ENCODE measurements at places on chromosomes 13 and 19.
A peak's percentile ranks its signal among the peaks of the same experiment; 100 is the strongest.

DNA sequence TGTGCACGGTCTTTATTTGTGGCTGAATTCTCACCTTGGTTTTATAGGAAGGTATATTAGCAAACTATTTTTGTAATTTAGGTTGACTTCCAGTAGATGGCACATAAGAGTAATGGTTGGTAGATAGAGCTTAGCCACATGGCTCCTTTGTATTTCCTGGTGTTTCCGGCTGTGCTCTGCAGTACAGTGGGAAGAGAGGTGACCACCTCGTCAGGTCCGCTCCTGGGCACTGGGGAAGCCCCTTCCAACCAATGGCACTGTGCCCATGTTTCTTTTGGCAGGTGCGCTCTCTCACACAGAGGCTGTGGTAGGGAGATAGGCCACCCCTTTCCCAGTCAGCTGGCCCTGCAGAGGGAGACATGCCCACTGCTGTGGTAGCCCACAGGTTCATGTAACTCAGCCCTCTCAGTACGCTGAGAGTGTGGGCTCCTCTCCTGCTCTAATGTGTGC is 74.3 kb upstream of the ATP12A start:
- DNase-seq = no peak

GRCh38 chr13:44853641-44854040 is 135.6 kb downstream of the NUFIP1 start:
- no peak for DNase-seq

- no peak for DNase-seq
Measured at GRCh38 chr13:29771247-29771646, 79.2 kb downstream of the UBL3 start.

DNA sequence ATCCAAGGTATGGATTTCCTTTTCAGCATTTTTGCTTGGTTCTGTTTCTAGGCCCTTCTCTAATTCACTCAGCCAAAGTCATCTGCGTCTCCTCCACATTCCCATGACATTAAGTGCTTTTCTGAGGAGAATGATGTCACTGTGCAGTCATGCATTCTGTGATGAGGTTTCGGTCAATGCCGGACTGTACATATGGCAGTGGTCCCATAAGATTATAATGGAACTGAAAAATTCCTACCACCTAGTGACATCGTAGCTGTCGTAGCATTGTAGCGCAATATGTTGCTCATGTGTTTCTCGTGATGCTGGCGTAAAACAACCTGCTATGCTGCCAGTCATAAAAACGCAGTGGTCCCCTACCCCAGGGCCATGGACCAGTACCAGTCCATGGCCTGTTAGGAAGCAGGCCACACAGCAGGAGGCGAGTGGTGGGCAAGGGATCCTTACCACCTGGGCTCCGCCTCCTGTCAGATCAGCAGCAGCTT is 63.4 kb upstream of the TNFRSF19 start:
- DNase-seq = no peak

DNA sequence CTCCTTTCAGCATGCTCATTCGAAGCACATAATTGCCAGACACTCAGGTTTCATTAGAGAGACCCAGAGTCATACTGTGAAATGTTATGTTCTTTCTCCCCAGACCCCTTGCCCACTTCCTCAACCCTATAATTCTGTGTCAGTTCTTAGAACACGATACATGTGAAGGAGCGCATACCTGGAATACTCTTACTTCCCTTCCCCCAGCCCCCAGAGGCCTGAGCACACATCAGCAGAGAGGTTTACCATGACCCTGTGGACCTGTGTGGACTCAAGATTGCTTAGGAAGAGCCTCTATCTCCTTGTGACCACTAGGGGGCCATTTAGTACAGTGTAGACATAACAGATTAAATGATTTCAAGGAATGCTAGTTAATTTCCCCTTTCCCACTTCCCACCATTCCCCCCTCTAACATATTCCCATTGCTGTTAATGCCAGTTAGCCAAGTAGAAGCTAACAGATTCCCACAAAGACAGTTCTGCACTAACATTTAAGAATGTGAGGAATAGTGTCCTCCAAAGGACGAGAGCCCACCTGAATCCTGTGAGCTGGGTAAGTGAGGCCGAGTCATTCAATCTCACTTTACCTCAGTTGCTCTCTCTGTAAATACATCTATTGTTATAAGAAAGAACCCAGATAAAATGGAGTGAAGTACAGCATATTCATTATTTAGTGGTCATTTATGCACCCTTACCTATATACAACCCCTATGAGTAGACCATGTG is 154.2 kb upstream of the MAB21L1 start:
- DNase-seq = peak; percentile 20

DNA sequence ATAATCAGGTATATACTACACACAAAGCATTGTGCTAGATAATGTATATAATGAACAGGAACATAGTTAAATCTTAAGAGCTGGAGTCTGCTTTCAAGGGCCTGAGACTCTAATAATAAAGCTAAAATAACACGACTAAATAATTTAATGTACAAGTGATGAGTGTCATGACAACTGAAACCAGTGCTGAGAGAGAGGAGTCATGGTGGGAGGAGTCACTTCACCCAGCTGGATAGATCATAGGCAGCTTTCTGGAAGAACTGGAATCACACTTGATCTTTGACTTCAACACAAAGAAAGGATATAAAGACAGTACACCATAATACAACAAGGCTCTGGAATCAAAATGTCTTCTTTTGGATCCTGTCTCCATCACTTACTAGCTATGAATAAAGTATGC is 7.1 kb downstream of the RBM26 start:
- DNase-seq = no peak

DNA sequence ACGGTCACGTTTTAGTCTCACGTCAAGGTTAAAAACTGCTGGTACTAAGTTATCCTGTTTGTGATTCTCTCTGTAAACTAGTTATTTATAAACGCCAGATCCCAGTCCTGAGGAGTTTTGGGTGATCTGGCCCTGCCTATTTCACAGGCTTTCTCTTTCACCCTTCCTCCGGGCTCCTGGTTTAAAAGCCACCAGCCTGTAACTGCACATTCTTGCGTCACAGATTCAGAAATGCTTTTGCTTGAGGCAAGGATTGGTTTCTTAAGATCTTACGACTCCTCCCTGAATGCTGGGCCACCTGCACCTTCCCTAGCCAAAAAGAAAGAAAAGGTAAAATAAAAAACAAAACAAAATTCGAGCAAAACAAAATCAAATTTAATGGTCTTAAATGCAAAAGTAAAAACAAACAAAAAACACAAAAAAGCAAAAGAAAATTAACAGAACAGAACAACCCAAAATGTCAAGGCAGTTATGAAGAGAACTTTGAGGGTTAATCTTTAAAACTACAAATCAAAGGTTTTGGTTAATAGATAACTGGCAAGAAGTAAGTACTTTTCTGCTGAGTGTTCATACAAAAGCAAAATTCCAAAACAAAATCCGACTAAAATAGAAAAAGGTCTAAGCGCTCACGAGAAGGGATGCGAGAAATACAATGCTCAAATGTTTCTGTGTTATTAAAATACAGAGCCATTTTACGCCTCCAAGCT is 18.6 kb upstream of the TIMM44 start:
- DNase-seq = no peak

DNA sequence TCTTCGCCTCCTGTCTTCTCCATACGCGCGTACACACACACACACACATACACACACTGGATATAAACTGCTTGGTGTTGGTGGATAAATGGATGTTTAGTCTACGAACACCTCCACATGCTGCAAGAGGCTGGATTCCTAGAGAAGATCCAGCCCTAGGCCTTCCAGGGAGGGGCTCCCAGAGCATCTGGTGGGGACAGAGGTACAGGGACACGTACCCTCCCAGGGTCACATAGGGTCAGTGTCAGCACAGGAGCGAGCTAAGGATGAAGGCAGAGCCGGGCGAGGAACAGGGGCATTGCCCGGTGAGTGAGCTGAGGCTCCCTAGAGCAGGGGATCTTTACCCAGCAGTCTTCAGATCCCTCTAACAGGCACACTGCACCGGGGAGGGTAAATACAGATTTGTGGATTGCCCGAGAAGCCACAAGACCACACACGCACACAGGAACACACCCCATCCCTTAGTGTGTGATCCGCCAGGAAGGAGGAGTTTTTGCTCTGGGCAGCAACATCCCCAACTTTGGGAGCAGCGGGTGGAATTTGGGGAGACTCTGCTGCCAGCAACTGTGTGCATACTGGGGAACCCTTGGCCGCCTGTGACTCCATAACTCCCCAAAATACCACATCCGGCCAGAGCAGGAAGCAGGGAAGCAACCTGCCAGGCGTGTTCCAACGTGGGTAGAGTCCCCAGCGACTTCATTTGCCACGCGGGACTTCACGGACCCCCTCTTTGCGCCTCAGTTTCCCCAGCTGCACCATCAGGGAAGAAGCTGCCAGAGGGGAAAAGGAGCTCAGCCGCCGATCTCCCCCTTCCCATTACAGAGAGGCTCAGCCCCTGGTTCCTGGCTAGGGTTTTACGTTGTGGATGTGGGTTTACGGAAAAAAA is 5.8 kb upstream of the TLE2 start:
- DNase-seq = peak; percentile 2

DNA sequence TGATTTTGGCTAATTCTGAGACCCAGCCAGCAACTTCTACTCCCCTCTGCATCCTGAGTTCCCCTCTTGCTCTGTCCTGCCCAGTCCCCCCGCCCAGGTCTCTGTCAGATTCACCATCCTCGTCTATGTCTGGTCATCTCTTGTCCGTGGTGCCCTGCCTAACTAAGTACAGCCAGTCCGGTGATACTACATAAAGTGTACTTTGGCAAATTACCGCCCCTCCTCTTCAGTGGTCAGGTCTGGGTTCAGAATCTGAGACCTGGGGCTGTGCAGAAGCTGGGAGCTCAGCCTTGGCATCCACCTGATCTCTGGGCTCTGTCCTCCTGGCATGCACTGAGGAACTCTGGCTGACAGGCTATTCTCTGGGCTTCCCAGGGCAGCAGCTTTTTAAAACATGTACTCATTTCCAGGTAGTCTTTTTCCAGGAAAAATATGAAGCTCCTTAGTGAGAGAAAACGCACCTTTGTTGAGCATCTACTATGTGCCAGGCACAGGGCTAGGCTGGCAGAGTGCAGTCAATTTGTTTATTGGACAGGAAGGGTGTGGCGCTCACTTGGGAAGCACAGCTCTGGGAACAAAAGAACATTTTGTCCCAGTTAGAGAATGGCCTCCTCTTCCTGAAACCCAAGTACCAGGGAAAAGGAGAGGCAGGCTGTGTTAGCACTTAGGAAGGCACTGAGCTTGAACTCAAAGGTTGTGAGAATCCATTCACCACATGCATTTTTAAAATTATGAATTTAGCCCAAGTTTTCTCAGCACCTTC is 88.9 kb downstream of the TSHZ3 start:
- DNase-seq = no peak

GRCh38 chr19:24054044-24054935 is 32.7 kb upstream of the ZNF254 start:
- no peak for DNase-seq

- no peak for DNase-seq
Measured at GRCh38 chr19:34217952-34218817, 36.2 kb upstream of the GARRE1 start.

- no peak for DNase-seq
Measured at GRCh38 chr13:53007872-53008271, 20.7 kb upstream of the OLFM4 start.

DNA sequence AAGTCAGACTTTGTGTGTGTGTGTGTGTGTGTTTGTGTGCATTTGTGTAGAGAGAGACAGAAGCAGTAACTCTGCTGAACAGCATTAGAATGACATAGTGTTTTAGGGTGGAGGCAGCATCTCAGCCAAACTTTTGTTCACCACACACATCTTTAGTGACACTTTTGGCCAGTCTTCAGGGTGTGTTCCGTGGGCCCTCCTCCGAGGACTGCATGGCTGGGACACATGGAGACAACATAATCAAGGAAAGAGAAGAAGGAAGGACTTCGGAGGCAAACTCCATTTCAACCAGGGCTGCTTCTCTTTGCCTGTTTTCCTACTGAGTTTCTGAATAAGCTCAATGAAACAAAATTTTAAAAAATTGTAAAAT is 205.1 kb downstream of the LHFPL6 start:
- no peak for DNase-seq

GRCh38 chr19:4396949-4397783 is 3.2 kb downstream of the SH3GL1 start:
- DNase-seq = no peak

- DNase-seq = no peak
Measured at GRCh38 chr13:111461445-111462149, 141.2 kb downstream of the TEX29 start.

DNA sequence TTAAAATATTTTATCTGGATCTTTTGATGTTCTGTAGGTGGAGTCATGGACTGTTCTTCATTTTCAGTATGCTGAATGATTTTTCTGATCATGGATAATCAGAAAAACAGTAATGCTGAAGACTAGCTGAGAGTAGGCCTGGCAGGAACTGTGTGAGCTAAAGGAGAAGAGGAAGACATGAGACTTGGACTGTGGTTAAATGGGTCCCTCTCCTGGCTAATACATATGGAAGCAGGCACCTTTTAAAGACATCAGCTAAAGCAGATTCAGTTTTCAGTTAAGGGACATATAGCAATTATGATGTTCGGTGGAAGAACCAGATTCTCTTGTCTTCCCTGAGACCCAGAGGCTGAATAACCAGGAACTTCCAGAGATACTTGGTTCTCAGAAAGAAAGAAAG is 169.4 kb downstream of the OLFM4 start:
- no peak for DNase-seq

DNA sequence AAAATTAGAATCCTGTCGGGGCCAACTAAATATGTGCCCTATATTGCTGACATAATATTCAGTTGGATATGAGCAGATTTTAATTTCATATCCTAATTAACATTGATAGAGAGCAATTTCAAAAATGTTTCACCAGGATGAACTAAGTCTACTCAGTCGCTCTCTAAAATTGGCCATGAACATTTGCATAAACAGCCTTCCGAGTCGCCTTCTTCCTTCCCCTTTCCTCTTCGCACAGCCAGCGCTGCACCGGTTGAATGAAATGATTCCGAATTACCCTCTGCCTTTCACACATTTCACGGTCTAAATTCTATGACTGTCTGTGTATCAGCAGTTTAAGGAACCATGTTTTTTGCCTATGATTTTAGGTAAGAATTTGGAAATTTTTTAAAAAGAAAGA is 413.7 kb downstream of the LIG4 start:
- DNase-seq = no peak

- no peak for DNase-seq
Measured at GRCh38 chr13:104831831-104832230, 1703.6 kb downstream of the EFNB2 start.

GRCh38 chr19:18269070-18269723 is 5.1 kb downstream of the IQCN start:
- no peak for DNase-seq

- peak; percentile 59 for DNase-seq
Measured at GRCh38 chr19:3365836-3366752, at the start of gene NFIC. Gene NFIC, plus strand, starts transcription at chr19:3366583. Its CDS starts 54 bp downstream, at chr19:3366637.

DNA sequence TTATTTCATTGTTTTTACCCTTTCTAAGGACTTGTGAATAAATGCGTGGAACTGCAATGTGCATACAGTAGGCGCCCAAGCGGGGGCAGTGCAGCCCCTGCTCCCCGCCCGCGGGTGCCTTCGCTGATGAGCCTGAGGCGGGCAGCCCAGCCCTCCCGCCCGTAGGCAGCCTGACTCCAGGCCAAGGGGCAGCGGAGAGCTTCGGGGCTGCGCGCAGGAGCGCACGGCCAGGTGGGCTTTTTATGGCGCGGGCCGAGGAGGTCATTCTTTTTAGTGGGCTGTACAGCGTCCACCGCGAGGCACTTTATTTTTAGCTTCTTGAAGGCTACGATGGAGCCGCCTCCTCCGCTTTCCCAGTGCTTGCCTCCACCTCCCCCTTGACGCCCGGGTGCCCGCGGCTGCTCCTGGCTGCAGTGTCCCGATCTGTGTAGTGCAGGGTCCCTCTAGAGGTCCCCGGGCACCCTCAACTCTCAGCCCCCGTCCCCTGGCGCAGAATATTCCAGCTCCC is 60.5 kb downstream of the CCNE1 start:
- no peak for DNase-seq

- DNase-seq = no peak
Measured at GRCh38 chr13:34335014-34336007, 517.4 kb downstream of the RFC3 start.
